ENCODE measurements at places on chromosomes 7 and 10. TPM values are rescaled to one million over a fixed set of nuclear protein-coding genes. Genes with fewer than 3 reads are reported as not detected.

Gene CCAR1
- total RNA-seq, result 68.7 TPM

Gene CYP3A5
- total RNA-seq, result 2.1 TPM

Gene DPP6
- 4.5 TPM for total RNA-seq

Gene ZNF746
- total RNA-seq, result 9.4 TPM

Gene C10orf53
- not detected for total RNA-seq

Gene FAM25A
- 0.47 TPM for total RNA-seq

DNA sequence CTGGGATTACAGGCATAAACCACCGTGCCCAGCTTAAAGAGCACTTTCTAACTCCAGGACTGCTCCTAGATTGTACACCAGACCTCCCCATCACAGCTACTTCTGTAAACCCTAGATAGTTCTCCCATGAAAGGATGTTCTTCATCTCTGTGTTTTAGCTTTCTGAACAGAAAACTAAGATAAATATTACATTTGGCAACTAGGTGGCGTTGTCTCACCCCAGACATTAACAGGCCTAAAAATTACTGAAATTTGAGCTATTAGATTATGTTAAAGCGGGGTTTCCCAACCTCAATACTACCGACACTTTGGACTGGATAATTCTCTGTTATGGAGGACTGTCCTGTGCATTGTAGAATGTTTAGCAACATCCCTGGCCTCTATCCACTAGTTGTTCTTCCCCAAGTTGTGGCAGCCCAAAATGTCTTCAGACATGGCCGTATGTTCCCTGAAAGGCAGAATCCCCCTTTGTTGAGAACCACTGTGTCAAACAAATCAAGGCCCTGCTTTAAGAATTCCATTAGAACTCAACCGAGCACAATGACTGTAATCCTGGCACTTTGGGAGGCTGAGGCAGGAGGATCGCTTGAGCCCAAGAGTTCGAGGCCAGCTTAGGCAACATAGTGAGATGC, 19.1 kb downstream of the ATOH7 start:
- peak; percentile 14 for DNase-seq

- DNase-seq, result no peak
Measured at GRCh38 chr7:16347066-16347826, 74.1 kb downstream of the CRPPA start.

DNA sequence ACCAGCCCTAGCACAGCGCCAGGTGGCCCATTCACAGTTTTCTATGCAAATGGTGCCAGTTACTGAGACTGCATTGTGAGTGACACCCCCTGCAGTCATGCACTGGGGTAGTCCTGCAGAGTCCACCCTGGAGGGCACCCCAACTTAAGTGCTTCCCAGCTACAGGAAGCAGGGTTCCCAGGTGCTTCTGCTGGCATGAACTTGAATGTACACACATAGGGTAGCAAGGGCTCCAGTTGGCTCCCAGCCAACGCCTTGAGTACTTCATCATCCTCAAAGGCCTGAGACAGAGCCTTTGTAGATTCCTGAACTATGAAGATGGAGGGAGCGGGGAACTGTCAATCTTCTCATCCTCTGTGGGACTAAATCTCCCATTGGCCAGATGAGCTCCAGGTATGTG, 11.5 kb upstream of the NPFFR1 start:
- no peak for DNase-seq

DNA sequence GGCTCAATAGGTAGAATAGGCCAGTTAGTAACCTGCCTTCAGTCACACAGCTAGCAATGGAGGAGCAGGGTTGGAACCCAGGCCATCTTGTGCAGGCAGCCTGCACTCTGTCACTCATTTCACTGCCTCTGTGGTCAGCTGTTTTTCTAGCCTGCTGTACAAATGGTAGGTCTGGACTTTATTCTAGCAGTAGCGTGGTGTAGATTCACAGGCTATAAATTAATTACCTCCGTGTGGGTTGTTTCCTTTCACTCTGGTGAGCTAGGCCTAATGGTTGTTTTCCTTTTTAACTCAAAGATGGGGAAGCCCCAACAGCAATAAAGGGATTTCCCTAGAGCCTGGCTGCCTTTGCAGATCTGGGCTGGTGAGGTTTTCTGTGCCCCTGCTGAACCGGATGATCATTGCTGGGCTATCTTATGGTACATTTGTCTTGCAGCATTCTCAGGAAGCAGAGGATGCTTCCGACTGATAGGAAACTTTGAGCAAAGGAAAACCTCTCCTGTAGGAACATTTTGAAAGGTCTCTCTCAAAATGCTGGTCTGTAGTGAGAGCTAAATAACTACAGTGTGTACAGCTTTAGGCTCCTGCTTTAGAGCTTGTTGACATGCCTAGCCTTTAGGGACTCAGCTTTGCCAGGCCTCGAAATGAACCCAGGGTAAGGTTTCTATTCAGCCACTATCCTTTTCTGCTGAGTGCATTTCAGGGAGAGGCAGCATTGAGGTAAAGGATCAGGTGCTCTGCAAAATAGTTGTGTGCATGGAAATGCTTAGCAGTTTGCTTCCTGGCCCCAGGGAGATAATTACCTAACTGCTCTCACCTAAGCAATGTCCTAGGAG, 157.4 kb downstream of the ST7 start:
- no peak for DNase-seq

GRCh38 chr7:157743781-157744525, 407.1 kb downstream of the DNAJB6 start:
- DNase-seq, result no peak

- no peak for DNase-seq
Measured at GRCh38 chr7:27737616-27738015, 2.3 kb upstream of the TAX1BP1 start.

DNA sequence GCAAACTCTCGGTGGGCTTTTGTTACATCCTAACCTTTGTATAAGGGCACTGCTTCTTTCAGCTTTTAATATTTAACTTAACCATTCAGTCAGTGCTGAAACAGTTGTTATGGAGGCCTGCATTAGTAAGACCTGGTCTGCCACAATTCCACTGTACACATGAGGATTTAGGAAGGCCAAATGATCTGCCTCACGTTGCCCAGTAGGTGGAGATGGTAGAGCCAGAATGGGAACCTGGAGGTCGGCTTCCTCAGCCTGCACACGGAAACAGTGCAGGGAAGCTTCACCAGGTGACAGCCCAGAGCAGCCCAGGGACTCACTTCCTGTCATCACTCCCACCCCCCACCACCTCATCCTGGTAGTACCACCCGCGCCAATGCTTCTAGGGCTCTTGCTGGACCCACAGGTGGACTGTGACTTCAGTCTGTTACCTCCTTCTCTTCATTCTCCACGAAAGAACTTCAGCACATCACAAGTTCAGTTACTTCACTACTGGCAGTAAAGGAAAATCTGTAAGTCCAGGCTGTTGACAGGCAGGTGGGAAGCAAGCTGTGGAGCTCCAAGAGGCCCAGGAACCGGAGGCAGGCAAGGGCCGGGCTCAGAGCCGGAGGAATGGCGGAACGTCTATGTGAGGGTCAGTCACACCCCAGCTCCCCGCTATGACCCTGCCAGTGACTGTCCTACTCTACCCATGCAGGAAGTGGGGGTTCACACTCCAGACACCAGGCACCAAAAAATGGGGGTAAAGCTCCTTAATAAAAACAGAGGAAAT, 480.3 kb upstream of the C7orf33 start:
- DNase-seq, result no peak

DNA sequence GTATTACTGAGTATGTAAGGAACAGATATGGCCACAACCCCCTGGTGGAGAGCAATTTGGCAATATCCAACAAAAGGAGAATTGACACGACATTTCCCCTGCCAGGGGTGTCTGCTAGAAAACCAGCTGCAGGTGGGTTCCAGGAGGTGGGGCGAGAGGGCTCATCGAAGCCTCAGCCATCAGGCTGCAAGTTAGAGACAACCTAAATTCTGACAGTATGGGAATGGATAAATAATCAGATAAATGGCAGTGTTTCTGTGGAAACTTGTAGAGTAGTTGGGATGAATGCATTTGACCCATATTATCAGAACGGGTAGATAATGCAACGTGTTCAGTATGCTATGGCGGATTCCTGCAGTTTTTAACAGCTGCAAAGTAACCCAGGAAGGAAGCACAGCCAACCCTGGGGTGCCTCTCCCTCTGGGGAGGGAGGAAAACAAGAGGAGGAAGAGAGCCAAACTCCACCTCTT, 3.5 kb downstream of the TMEM273 start:
- DNase-seq, result no peak

DNA sequence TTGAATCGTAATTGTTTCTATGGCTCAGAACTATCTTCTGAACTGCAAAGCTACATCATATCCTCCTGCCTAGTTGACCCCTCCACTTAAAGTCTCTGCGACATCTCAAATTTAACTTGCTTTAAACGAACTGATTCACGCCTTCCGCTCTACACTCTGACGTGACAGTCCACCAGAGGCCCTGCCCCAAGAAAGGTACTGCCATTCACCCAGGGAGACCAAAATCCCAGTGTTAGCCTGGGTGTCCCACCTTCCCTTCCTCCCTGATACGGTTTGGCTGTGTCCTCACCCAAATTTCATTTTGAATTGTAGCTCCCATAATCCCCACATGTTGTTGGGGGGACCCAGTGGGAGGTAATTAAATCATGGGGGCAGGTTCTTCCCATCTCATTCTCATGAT, 90.8 kb downstream of the CPXM2 start:
- no peak for DNase-seq

DNA sequence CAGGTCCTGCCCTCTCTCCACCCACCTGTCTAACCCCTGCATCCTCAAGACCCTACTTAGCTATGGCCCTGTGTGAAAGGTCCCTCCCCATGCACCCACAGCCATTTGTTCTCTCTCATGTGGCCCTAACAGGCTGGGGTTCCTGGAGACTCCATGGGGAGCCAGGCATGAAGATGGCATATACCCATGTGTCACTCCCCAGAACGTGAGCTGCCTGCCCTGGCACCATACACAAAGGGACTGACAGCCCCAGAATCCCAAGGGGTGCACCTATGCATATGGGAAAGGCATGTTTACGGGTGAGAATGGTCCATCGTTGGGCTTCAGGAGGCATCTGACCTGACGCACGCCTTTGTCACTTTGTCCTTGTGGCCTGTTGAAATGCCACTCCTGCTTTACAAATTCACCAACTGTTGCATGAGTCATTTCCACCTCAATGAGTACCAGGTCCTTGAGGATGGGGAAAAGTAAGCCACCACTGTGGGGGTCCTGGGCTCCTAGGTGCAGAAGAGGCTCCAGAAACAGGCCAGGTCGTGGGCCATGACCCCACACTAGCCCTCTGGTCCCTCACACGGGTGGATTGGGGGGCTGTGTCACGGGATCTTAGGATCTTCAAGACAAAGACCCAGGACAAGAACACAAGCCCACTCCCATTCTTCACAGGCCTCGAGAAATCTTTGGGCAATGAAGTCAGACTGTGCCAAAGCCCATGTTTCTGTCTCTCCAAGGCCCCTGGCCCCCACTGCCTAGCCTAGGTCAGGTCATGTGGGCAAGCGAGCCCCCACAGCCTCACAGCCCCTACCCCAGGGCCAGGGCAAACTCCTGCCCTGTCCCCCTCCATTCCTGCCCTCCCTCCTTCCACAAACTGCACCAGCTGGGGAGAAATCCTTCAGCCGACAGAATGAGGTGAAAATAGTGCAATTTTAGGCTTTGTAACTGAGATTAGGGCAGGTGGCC, 8.6 kb downstream of the GPRIN2 start:
- no peak for DNase-seq

DNA sequence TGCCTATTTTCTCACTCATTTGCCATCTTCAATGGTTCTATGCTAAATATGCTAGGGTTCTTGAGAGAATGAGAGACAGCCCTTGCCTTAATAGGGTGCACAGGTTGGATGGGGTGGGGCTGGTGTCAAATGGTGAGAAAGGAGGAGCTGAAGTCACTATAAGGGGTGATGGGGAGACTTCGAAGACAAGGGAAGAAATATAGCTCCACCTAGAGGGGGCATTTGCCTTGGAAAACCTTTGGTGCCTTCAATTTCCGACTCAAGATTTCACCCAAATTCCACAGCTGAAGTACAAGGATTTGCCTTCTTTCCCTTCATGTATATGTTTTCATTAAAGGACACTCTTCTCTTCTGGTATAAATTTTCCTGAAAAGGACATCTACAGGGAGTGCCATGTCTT, 5.6 kb downstream of the PTN start:
- no peak for DNase-seq

DNA sequence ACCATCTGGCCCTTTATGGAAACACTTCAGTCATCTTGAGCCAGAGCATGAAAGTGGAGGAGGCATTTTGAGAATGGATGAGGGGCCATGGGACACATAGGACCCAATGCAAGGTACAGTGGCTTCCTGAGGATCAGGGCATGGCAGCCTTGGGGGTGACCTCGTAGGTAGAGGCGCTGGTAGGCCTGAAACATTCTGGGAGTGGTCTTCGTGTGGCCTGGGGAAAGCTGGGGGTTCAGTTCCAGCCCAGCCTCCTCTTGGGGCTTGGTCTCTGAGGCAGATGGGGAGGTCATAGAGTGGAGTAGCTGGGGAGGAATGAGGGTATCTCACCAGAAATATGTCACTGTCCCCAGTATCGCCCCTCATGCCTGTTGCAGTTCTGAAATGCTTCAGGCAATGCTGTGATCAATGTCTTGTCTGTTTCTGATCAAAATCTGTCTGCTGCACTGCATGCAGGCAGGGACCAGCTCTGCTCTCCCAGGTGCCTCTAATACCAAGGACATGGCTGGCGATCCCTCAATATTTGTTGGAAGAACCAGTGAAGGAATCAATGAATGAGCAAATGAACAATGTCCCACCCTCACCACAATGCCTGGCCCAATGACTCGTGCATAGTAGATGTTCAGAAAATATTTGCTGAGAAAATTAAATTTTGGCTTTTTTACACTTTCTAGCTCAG, 90.9 kb downstream of the CHST15 start:
- DNase-seq, result no peak

DNA sequence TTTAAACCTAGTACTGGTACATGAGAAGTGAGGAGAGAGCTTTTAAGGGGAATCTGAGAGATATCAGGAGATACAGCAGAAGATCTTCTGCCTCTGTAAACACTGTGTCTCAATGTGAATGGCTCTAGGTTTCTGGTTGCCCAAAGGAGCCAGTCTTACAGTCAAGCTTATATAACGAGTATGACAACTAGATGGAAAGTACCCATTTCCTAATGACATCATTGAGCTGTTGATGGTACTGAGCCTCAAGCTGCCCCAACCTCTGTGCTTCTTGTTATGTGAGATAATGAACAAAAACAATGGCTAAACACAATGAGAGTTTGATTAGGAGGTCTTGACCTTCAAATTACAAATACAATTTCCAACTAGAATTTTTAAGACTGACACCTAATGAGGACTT, 451.5 kb downstream of the SORCS1 start:
- DNase-seq, result no peak

DNA sequence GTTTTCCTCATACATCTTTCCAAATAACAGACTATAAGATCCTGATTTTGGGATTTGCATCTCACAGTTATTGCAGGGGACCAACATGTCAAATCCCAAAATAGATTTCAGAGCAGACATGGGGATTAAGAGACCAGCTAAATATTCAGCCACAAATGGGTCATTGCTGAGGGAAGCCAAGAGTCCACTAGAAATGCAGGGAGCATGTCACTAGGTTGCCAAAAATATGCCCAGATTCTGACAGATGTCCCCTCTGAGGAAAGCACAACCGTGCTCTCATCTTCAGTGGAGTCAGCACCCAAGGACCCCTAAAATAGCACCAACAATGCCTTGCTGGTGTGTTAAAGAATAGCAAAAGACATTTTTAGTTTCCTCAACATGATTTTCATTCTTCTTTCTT, 56.2 kb upstream of the AGK start:
- no peak for DNase-seq

All from thymus (tissue), 14 donors.